ENCODE measurements at places on chromosomes 6 and 20.

DNA sequence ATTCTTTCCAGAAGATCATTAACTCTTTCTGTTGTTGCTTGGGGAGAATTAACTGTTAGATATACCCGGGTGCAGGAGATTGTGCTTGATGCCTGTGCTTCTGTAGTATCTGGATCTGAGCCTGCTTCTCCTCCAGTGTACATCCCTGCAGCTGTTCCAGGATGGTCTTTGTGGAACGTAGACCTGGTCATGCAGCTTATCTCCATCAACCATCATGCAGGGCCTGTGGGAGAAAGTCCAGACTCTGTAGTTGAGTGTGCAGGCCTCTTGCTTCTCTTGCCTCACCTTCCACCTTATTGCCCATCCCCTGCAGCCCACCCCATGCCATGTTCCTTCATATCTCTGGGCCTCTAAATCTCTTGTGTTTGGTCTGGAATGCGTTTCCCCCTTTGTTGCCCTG lies 75.3 kb upstream of the VSTM2L start:
- DNase-seq, result no peak

DNA sequence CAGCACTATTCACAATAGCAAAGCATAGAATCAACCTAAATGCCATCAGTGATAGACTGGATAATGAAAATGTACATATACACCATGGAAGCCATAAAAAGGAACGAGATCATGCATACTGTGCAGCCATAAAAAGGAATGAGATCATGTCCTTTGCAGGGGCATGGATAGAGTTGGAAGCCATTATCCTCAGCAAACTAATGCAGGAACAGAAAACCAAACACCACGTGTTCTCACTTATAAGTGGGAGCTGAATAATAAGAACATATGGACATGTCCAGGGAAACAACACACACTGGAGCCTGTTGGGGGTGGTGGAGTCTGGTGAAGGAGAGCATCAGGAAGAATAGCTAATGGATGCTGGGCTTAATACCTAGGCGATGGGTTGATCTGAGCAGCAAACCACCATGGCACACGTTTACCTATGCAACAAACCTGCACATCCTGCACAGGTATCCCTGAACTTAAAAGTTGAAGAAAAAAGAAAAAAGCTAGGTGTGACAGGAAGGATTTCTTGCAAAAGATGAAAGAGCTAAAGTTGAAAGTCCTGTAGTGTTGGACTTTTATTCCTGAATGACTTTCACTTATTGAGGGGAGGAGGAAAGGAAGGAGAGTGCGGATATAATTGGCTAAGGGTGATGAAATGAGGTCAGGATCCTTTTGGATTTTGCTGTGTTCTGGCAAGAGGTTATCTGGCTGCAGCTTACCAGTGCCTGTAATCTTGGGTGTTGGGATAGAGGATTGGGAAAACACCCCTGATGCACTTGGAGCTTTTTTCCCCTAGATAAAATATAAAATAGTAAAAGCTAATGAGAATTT lies 8.5 kb downstream of the TRMT11 start:
- DNase-seq, result no peak

DNA sequence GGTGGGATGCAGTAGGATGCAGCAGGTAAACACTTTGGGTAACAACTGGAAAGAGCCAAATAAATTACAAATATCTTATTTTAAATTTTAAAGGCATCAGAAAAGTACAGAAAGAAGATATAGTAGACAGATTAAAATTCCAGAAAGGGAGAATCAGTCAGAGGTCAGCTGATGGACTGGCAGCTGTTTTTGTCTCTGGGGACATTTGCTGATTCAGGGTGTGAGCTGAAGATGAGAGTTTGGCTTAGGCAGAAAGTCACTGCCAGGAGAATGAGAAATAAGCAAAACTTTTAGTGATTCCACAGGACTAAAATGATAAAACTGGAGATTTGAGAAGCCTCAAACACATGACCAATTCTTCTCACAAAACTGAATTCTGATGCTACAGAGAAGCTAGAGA lies 39.5 kb downstream of the AHI1 start:
- no peak for DNase-seq

- no peak for DNase-seq
Observed at GRCh38 chr20:15836634-15837033, 736.6 kb downstream of the KIF16B start.

- DNase-seq, result no peak
Observed at GRCh38 chr20:1818247-1818840, 76.9 kb upstream of the SIRPA start.

- DNase-seq, result no peak
Observed at GRCh38 chr6:170192905-170193304, 98.0 kb downstream of the DLL1 start.

- DNase-seq, result no peak
Observed at GRCh38 chr20:50215101-50215690, 24.6 kb downstream of the CEBPB start.

DNA sequence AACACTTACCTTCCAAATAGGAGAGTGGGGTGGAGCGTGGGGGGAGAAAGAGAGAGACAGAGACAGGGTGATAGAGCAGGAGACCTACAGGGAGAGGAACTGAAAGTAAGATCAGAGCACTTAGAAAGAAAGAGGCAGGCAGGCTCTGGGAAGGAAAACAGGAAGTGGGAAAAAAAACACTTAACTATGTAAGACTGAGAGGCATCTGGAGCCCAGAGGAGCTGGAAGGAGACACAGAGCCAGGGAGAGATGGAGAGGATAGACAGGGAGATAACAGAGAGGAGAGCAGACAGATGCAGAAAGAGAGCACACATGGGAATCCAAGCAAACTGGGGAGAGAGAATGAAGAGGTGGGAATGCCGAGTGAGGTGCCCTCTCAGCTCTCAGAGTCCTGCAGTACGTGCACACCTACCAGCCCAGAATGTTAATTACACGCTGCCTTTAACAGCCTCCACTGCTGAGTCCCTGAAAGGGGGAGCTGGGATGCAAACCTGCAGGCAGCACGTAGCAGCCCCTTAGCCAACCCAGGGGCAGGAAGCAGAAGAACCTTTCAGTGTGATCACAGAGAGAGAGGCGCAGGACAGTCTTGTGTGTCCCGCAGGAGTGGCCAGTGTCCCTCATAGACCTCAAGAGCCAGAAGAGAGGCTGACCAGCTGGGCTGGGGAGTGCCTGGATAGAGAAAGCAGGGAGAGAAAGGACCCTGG lies 132.7 kb upstream of the LRFN2 start:
- no peak for DNase-seq

- no peak for DNase-seq
Observed at GRCh38 chr6:4568138-4568537, 208.1 kb upstream of the CDYL start.

- no peak for DNase-seq
Observed at GRCh38 chr6:82268301-82268846, 20.8 kb upstream of the IBTK start.

DNA sequence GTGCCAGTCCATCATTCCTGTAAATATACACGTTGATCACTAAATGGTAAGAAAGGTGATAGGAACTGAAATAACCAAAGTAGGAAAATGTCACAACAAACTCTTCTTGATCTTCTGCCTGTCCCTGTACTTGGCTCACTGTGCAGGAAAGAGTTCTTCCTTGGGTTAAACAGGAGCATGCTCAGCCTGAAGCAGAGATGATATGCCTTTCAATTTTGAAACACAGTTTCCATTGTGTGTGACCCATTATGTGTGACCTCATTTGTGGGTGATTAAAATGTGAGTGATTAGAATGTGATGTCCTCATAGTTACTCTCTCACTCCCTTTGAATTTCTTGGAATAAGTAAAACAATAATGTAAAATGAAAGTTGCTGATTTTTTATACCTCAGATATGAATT lies 427.2 kb upstream of the AGPAT4 start:
- no peak for DNase-seq

GRCh38 chr6:55566036-55566710 lies 12.8 kb downstream of the HMGCLL1 start:
- no peak for DNase-seq

DNA sequence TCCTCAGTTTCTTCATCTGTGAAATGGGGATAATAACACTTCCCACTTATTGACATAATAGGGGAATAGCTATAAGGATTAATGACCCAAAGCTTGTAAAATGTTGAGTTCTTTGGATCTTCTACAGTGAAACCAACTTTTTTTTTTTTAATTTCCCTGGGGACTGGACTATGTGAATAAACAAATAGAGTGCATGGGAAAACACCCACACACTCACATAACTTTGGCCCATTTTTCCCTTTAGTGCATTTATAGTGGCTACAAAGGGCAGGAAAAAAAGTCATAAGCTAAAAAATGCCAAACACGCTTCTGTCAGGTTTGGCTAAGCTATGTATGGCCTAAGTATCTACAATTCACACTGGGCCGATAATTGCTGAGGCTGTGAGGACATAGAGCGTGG lies 406.2 kb upstream of the JAG1 start:
- no peak for DNase-seq

DNA sequence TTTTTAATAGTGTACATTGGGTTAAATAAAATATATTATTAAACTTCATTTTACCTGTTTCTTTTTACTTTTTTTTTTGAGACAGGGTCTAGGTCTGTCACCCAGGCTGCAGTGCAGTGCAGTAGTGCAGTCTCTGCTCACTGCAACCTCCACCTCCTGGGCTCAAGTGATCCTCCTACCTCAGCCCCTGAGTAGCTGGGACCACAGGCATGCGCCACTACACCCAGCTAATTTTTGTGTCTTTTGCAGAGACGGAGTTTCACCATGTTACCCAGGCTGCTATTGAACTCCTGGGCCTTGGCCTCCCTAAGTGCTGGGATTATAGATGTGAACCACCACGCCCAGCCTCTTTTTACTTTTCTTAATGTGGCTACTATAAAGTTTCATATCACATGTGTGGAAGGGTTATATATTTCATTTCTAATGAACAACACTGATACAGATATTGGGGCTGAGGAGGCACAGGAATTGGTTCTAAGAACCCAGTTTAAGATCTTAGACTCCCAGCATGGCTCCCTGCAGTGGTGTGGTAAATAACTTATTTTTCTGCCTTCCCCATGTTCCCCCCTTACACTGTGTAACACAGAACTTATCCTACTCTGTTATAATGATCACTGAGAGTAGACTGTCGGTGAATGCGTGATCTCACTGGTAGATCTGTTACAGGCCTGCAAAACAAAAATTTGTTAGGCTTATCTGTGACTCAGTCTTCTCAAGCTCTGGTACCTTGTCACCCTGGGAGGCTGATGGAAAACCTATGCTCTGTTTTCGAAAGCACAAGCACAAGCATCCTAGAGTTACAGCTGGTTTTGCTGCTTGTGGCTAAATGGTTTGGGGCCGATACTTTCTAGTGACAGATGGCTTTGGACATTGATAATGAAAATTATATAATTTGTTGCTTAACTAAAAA lies 5.8 kb upstream of the ATXN1 start:
- DNase-seq, result no peak

Data from MM.1S (cell line).